Anterior cingulate cortex (tissue), 58 donors: ENCODE measurements at places on chromosomes 11 and 22.
A peak's percentile ranks its signal among the peaks of the same experiment; 100 is the strongest.

DNA sequence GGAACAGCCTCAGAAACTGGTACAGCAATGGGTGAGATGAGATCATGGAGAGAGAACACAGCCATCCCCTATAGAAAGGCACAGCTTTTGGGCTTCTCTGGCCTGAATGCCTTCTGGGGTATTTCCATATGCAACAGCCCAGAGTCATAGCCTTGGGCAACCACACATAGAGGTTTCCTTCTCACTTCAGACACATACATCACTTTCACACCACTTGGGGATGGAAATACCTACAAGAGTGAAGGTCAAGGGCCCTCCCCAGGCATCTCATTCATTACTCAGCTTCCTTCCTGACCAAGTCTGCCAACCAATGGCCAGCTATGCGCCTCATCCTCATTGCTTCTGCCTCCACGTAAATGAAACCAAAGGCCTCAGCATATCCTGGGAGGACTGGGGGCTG is 17.7 kb upstream of the OLFML1 start:
- DNase-seq, result no peak

- no peak for DNase-seq
These were observed 687.9 kb downstream of the NTM start for GRCh38 chr11:132058211-132058772.

DNA sequence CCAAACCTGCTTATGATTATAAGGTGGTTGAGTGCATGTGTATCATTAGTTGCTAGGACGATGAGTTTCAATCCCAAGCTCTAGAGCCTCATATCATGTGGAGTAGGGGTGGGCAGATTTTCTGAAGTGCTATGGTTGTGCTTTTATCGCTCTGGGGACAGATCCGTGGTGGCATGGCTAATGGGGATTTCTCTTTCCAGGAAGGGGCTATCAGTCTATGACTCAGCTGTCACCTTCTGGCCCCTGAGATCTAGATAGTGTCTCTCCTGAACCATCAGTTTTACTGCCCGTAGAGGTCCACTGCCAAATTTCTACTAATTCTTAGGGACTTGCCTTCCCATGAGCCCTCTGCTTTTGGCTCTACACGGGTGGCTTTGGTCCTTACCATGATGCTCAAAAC is 51.8 kb downstream of the FDX1 start:
- no peak for DNase-seq

GRCh38 chr11:69278091-69278867 is 15.7 kb upstream of the MYEOV start:
- no peak for DNase-seq

- DNase-seq, result no peak
These were observed 50.1 kb upstream of the WNT11 start for GRCh38 chr11:76256448-76256847.

DNA sequence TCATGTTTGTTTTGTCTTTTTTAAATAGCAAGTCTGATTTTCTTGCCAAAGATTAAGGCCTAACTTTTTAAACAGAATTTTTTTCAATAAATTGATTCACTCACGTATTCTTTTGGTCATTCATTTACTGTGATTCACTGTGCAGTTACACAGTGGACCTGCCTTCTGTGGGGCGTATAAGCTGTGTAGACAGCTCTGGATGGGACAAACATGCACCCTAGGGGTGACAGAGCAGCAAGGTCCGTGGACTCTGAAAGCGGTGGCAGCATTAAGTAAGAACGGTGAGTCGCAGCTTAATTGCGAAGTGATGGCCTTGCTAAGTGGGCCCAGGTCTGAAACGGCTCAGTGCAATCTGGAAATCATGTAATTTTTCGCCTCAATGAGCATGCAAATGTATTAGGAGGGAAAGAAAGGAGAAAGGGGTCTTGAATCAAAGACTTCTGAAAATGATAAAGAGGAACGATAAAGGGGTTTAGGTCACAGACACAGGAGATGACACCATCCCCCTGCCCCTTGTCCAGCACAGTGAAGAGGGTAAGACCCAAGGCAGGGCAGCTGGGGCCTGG is 113.1 kb downstream of the SPATA19 start:
- DNase-seq, result no peak

- no peak for DNase-seq
These were observed 53.8 kb upstream of the ME3 start for GRCh38 chr11:86726118-86726753.

DNA sequence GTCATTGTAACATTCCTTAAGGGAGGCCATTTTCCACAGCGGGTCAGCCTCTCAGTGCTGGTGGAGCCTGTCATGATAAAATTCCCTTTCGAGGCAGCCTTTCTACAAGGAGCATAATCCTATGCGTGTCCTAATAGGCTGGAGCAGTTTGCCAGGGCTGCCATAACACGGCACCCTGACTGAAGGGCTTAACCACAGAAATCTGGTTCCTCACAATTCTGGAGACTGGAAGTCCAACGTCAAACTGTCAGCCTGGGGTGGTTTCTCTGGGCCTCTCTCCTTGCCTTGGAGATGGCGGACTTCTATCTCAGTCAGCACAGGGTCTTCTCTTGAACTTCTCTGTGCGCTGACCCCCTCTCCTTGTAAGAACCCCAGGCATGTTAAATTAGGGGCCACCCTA is 1.4 kb upstream of the RGL4 start:
- DNase-seq, result no peak

GRCh38 chr11:134367781-134368180 is 36.0 kb downstream of the GLB1L2 start:
- no peak for DNase-seq

GRCh38 chr11:81658722-81659121 is 1074.9 kb downstream of the FAM181B start:
- no peak for DNase-seq

DNA sequence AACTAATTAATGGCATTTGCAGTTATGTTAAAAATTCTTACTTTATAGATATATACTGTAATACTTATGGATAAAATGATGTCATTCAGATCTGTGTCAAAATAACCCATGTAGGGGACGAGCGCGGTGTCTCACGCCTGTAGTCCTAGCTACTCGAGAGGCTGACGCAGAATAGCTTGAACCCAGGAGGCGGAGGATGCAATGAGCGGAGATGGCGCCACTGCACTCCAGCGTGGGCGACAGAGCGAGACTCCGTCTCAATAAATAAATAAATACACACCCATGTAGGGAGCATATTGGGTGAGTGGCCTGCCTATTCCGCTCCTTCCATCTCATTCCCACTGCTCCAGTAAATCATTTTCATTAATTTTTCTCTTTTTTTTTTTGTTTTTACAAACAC is 7.1 kb downstream of the SNU13 start:
- DNase-seq, result no peak

GRCh38 chr11:68930991-68931855 is 27.5 kb downstream of the IGHMBP2 start:
- no peak for DNase-seq

DNA sequence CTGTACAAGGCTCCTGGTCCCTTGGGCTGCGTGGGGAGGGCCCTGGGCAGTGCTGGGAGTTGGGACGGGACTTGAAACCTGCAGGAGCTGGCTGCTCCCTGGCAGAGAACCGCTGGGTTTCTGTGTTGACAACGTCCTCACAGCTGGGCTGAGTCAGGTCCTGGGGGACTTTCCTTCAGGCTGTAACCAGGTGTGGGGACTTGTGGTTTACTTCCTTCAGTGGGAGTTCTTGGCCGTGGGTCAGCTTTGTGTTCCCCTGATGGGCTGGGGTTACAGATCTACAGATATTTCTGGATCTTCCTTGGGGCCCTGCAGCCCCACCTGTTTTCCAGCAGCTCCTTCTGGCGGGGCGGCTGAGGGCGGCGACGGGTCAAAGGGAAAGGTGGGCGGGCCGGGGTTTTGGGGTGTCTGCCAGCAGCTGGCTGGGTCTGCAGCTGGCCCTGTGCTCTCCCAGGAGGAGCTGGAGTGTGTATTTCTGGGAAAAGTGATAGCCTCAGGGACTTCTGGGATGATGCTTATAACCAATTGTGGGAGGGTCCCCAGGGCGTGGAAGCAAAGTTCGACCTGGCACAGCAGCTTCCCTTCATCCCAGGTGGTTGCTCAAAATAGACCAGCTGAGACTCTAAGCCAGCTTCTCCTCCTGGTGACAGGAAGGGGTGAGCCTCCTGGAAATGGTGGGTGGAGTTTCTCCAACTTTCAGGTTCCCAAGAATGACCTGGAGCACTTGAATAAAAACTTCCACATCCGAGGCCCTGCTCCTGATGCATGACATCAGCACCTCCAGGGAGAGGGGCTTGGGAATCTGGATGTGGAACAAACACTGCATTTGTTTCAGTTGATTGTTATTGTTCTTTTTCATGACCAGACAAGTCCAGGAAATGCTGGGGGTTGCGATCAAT is 19.1 kb downstream of the ST14 start:
- DNase-seq, result no peak

DNA sequence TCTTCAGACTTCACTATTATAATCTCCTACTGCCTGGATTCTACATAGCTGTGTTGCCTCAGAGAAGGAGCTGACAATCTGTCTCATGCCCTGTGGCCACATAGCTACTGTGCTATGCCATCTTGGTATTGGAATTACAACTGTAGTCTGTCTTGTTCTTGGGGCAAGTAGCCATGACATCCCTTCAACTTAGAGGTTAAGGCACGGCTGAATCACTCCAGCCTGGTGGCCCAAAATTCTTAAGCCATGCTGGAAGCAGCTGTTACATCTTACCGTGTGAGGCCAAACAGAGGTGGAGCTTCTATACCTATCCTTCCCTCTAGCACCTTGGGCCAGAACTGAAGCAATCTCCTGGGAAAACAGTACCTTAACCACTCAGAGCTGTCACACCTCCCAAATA is 14.8 kb downstream of the CARD18 start:
- no peak for DNase-seq

DNA sequence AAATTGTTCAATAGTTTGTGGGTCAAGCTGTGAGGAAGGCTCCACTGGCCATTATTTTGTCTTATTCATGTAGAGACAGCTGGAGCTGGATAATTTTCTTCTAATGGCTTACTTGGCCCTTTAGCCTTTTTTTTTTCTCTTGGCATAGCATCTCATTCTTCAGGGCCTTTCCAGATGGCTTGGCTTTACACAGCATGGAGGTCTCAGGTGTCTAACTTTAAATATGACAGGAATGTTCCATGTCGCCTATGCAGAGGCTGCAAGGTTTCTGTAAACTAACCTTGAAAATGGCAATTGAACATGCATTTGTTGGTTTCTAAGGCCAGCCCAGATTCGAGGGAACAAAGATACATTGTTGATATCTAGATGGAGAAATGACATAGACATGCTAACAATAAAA is 247.9 kb upstream of the CNTN5 start:
- DNase-seq, result no peak

DNA sequence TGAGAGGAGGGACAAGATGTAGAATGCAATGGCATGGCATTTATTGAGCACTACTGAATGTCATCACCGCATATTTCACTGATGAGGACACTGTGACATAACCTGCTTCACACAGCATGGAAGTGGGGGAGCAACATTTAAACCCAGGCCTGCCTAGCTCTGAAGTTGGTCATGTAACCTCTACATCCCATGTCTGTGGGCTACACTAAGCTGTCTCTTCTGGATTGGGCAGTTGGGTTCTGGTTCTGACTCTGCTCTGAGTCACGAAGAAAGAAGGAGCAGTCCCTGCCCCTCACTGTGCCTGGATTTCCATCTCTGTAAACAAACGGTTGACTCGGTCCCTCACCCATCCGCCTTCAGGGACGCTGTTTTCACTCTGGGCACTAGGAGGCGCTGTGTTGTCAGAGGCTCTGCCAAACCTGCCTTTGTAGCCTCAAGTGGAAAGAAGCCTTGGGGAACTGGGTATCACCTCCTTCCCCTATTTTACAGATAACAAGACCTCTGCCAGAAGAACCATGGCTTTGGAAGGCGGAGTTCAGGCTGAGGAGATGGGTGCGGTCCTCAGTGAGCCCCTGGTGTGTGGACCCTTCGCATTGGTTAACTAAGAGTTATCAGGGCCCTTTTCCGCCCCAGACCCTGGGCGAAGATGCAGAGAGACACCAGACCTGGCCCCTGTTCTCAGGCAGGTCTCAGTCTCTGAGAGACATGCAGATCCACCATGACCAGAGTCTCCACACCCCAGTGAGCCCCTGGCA is 12.7 kb upstream of the ARHGEF17 start:
- DNase-seq, result peak; percentile 16

DNA sequence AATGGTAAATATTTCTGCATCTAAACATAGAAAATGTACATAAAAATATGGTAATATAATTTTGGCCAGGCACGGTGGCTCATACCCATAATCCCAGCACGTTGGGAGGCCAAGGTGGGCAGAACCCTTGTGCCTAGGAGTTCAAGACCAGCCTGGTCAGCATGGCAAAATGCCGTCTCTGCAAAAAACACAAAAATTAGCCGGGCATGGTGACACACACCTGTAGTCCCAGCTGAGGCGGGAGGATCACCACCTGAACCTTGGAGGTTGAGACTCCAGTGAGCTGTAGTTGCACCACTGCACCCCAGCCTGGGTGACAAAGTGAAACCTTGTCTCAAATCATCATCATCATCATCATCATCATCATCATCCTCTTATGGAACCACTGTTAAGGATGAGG is 230.6 kb upstream of the NCAM1 start:
- no peak for DNase-seq

DNA sequence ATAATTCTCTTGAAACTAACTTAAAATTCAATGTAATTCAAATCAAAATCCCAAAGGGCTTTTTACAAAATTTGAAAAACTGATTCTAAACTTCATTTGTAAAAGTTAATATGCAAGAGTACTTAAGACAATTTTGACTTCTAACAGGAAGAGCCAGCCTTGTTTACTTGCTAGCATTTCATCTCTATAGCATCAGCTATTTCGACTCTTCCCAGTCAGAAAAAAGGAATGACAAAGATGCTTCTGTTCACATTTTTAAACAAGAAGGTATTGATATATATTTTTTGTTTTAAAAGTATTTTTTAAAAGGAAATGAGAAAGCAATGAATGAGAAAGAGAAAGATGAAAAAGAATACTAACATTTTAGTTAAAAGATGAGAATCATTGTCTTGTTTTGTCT is 16.4 kb downstream of the SLN start:
- DNase-seq, result no peak

- DNase-seq, result no peak
These were observed 59.6 kb downstream of the ST14 start for GRCh38 chr11:130219148-130219547.

DNA sequence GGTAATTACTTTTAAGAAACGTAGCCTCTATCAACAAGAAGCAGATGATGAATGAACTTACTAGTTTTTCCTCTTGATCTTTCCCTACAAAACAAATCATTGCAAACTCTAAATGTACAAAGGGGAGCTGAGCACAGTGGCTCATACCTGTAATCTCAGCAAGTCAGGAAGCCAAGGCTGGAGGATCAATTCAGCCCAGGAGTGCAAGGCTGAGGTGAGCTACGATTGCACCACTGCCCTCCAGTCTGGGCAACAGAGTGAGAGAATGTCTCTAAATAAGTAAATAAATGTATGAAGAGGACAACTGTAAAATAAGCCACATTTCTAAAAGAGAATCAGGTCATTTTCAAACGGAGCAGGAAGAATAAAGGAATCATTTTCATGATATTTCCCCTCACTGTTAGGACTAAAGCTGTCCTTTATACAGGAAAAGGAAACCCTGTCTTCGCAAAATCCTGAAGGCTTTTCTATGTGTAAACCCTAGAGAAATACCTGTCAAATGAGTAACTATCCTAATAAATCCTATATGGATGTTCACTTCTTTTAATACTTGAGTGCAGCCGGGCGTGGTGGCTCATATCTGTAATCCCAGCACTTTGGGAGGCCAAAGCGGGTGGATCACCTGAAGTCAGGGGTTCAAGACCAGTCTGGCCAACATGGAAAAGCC is 41.2 kb downstream of the RRAS2 start:
- DNase-seq, result no peak
